Effector memory CD8-positive, alpha-beta T cell (primary cell): ENCODE measurements at places on chromosomes 7 and 10.

DNA sequence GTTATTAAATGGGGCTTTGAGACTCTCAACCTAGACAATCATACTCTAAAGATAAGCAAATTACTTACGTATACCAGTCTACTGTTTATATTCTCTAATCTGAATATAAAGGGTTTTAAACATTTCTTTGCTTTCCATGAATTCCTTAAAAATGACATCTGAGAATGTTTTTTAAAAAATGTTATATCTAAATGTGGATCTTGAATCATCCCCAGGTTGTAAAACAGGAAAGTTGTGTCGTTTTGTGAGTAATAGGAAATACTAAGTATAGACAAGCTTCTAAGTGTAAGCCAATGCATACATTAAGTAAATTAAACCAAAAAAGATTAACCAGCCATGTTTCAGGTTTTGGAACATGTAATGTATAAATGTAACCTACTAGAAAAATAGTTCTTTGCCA lies 26.8 kb downstream of the ADD3 start:
- no peak for DNase-seq

- DNase-seq, result no peak
Observed at GRCh38 chr10:94251568-94251967, 111.2 kb downstream of the NOC3L start.

- DNase-seq, result no peak
Observed at GRCh38 chr7:95688931-95689495, 83.3 kb upstream of the DYNC1I1 start.

- DNase-seq, result no peak
Observed at GRCh38 chr7:128911423-128912031, 1.0 kb upstream of the KCP start.

- DNase-seq, result no peak
Observed at GRCh38 chr7:139613971-139614411, 90.5 kb downstream of the CLEC2L start.

GRCh38 chr10:121683366-121683765 lies 85.1 kb upstream of the FGFR2 start:
- DNase-seq, result no peak

DNA sequence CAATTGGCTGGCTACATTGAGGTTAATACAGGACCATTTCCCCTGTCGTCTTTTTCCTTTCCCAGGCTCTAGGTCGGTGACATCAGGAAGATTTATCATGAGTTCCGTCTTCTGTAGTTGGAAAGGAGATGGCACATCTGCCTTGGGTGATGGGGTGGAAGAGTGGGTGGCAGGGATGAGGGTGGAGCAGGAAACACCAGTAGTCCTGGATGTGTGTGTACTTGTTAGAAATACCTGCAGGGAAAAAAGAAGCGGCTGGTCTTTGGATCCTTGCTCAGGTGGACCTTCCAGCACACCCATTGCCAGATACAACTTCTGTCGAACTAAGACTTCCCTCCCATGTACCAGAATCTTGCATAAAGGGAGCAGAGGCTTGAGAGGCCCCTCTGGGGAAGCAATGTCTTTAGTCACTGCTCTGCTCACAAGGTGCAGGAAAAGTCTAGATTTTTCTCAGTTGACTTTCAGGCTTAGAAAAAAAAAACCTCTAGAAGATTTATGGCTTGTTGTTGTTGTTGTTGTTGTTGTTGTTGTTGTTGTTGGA lies 516.8 kb upstream of the GALNT17 start:
- no peak for DNase-seq
